ENCODE measurements at places on chromosomes 5 and 9. TPM values are rescaled to one million over a fixed set of nuclear protein-coding genes. Genes with fewer than 3 reads are reported as not detected.

Gene AK6
- 32.9 TPM for total RNA-seq

Gene ODF2
- 28.2 TPM for total RNA-seq

Gene PRELID2
- 19.9 TPM for total RNA-seq

Gene RORB
- 0.82 TPM for total RNA-seq

Gene NME5
- total RNA-seq = 3.5 TPM

Gene ANXA2R
- total RNA-seq = 4.4 TPM

Gene BTF3
- total RNA-seq = 722 TPM

Data from sigmoid colon (tissue), 7 donors.